ENCODE measurements at places on chromosomes 4 and X.

- DNase-seq, result no peak
Observed at GRCh38 chr4:46999566-46999965, 6.2 kb upstream of the GABRA4 start.

DNA sequence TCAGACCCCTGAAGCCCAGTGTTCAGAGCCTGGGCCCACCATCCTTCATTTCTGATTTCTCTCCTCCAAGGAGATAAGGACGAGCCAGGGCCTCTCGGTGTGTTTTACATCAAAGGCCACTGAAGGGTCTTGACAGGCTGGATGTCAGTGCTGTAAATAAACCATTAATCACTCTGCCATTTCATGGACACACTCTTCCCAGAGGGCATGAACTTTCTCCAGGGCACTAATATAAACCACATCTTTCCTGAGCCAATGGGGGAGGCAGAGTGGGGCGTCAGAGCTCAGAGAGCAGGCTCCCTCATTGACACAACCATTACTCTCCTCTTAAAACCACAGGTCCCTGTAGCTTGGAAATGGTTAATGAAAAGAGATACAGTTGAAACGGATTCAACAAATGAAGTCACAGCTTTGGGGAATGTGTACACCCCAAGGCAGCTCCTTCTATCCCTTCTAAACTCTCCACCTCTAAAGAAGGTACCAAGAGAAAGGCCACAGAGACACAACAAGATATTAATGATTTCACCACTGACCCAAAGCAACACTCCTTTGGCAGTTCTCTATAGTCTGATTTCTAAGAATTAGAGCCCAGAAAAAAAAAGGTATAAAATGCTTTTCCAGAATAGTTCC lies 200.6 kb downstream of the CHIC2 start:
- no peak for DNase-seq

DNA sequence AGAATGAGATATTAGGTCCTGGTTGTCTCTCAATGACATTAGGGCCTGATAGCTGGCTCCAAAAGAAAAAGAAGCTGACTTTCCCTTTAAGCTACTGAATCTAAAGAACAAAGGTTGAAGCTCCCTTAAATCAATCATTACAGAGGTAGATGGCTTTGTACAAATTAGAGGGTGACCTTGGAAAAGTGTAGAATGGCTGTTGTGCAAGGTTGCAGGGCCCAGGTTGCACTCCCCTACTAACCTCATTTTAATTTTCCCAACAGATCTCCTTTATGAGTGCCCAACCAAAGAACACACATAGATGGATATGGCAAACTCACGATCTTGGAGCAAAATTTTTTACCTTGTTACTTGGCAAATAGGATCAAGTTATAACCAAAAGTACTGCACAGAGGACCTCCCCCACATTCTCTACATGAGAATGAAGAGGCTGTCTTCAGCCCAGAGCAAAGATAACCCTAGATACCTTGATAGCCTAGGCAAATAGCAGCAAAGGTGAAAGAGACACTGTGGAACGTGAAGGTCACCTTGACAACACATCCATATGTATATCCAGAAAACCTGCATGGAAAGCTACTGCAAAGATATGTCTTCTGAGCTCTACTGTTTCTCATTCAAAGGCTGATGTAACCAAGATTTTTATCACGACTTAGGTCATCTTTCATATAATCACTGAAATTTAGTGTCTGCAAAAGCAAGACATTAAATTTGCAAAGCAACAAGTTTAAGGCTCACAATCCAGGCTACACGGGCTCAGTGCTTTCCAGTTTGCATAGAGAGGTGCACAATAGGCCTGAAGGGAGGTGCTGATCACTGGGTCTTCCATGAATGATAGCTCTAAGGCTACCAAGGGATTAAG lies 23.0 kb downstream of the KLB start:
- no peak for DNase-seq

DNA sequence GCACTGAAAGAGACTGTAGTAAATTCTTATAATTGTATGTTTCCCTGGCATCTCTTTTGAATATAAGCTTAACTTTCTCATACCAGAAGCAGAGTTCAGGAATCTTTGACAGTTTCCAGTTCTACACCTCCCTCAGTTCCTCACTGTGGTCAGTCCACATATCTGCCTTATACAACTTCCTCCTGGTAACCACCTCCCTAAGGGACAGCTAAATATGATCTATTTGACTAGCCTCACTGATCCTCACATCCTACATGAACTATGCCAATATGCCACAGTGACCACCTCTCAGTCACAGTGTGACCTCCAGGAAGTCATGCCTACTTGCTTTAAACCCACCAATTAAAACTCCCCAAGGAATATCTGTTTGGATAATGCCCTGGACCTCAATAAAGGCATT lies 51.6 kb upstream of the HDAC8 start:
- DNase-seq, result no peak

Data from SIG-M5 (cell line).